ENCODE measurements at places on chromosomes 3 and 15. TPM values are rescaled to one million over a fixed set of nuclear protein-coding genes. Genes with fewer than 3 reads are reported as not detected.

- no peak overlapping the region for H3K27ac ChIP-seq
- DNase-seq: peak; percentile 32
- H3K36me3 ChIP-seq: no peaks in the 10 kb centered on the region
Observed at GRCh38 chr3:13014755-13015285, 58.4 kb downstream of the IQSEC1 start.

The LRRC2 gene
- 0.78 TPM for total RNA-seq

DNA sequence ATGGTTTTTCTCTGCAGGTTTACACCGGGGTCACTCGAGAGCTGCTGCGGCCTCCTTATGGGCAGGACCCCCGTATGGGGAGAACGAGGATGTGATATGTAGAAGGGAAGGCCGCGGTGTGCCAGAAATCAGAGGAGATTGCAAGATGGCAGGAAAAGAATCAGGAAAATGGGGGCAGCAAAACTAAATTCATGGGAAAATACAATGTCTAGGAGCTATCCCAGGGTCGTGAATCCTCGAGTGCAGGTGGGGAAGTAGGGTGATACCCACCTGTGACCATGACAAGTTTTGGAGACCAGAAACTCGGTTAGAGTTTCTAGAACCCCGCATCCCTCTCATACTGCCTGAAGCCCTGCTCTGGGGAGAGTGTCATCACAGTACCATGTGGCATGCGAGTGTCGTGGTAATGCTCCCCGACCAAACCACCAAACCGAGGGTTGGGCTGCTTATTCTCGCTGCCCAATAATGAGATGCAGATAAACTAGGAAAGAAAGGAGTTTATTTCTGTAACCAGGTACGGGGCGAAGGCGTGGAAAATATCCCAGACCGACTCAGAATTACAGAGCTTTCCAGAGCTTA is 781 bp downstream of the TRNT1 start:
- H3K27me3 ChIP-seq: no peaks in the 10 kb centered on the region
- H3K4me3 ChIP-seq: peak overlapping the region; percentile 64
- no peak for DNase-seq
- H3K4me1 ChIP-seq: peaks cover 2% of the 10 kb centered on the region
- H3K27ac ChIP-seq: peak overlapping the region; percentile 79

DNA sequence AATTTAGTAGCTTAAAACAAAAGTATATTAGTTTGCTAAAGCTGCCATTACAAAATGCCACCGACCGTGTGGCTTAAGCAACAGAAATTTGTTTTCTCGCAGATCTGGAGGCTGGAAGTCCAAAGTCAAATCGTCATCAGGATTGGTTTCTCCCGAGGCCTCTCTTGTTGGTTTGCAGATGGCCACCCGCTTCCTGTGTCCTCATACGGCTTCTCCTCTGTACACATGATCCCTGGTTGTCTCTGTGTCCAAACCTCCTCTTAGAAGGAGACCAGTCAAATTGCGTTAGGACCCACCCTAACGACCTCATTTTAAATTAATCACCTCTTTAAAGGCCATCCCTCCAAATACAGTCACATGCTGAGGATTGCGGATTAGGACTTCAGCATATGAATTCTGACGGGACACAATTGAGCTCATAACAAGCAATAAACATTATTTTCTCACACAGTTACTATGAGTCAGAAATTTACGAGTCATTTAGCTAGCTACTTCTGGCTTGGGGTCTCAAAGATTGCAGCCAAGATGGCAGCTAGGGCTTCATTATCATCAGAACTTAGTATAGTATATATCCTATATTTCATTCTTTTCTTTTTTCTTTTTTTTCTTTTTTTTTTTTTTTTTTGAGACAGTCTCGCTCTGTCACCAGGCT is 58.4 kb downstream of the RPL39L start:
- no peaks in the 10 kb centered on the region for H3K27me3 ChIP-seq
- no peak overlapping the region for H3K27ac ChIP-seq
- no peak for DNase-seq
- no peaks in the 10 kb centered on the region for H3K4me1 ChIP-seq

DNA sequence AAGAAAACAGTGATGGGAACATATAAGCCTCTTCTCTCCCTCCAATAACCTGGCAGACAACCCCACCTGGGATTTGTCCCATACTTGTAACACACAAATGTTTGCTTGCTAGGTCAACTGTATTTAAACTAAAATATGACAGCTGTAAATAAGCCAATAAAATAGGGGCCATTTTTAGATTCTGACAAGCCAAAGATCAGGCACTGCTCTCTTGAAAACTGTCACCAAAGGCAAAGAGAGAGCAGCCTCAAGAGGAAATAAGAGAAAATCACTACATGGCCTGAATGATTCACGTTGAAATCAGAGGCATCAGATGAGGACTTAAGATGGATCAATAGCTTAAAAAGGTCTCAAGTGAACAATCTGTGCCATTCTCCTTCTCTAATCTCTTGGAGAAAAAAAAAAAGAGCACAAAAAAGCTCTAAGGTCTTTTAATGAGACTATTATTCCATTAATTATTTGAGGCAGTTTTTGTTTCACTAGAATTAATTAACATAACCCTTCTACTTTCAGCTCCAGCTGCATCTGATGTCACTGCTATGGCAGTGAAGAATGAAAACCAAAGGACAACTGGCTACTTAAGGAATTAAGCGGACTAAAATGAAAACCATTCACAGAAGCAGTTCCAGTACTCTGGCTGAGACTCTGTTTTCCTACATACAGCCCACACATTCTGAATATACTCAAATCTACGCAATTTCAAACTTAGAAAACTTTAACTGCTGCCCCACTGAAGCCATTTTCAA is 19.0 kb downstream of the MYO5A start:
- no peak for DNase-seq
- no peaks in the 10 kb centered on the region for H3K4me1 ChIP-seq
- no peaks in the 10 kb centered on the region for H3K36me3 ChIP-seq

GRCh38 chr15:68578175-68578979 is 416 bp upstream of the CORO2B start:
- H3K27me3 ChIP-seq: no peaks in the 10 kb centered on the region
- peak overlapping the region; percentile 76 for H3K4me3 ChIP-seq
- no peak overlapping the region for H3K27ac ChIP-seq
- DNase-seq: peak; percentile 85
- H3K36me3 ChIP-seq: no peaks in the 10 kb centered on the region

- no peaks in the 10 kb centered on the region for H3K36me3 ChIP-seq
- H3K4me1 ChIP-seq: peaks cover 3% of the 10 kb centered on the region
- no peak overlapping the region for H3K4me3 ChIP-seq
- H3K27me3 ChIP-seq: no peaks in the 10 kb centered on the region
Observed at GRCh38 chr3:168051070-168051469, 44.7 kb downstream of the GOLIM4 start.

The GMPPB gene
- 39.6 TPM for total RNA-seq

DNA sequence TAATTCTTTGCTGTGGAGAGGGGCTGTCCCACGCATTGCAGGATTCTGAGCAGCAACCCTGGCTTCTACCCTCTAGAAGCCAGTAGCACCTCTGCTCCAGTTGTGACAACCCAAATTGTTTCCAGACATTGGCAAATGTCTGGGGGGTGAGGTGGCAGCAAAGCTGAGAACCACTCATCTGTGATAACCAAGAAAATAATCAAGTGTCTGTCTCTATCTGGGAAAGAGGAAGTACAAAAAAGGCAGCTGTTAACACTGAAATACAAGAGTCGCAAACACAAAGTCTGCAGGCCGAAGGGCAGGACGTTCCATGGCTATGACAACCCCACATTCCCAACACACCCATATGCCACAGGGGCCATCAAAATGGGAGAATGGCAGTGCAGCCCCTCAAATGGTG is 42.2 kb upstream of the GNB5 start:
- no peak overlapping the region for H3K27ac ChIP-seq
- no peaks in the 10 kb centered on the region for H3K4me1 ChIP-seq
- H3K4me3 ChIP-seq: no peak overlapping the region
- no peaks in the 10 kb centered on the region for H3K27me3 ChIP-seq
- no peaks in the 10 kb centered on the region for H3K36me3 ChIP-seq

The ANKUB1 gene
- total RNA-seq: not detected
